ENCODE measurements at places on chromosomes 16 and 17.

DNA sequence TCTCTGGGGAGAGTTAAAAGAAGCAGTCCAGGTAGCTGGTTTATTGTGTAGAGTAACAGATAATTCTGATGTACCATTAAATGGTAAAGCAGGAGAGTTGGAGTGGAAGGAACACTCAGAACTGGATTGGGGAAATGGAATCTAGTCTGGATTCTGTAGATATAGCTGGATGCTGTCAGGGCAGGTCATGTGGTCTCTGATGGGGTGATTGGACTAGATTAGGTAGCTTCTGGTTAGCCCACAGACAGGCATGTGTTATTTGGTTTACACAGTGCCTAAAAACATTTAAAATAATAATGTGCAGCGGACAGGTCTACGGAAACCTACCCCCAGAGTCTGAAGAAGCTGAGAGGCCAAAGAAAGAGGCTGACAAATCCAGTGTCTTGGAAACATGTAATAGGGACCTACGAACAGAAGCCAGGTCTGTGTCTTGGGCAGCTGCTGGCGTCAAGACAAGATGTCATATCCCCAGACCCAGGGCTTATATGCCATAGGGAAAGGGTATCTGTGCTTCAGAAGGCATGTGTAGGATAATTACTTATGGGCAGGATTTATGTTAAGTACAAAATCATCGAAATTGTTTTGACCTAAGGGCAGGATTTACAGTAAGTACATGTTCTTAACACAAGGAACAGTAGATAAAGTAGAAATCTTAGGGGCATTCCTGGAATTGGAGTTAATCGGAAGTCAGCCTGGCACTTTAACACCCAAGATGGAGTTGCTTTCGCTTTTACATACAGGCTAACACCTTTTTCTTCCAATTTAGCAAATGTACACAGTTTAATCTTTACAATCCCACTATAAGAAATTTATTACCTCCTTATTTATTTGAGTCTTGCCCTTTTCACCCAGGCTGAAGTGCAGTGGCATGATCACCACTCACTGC is 12.4 kb downstream of the LUC7L3 start:
- DNase-seq: no peak

GRCh38 chr17:58249270-58250133 is 11.1 kb downstream of the LPO start:
- DNase-seq: peak; percentile 89

- no peak for DNase-seq
These were observed 9.3 kb downstream of the ZACN start for GRCh38 chr17:76088041-76088867.

- peak; percentile 98 for DNase-seq
These were observed 140.5 kb downstream of the SEC14L1 start for GRCh38 chr17:77281122-77281903.

GRCh38 chr17:65532101-65532890 is 29.2 kb downstream of the AXIN2 start:
- no peak for DNase-seq

DNA sequence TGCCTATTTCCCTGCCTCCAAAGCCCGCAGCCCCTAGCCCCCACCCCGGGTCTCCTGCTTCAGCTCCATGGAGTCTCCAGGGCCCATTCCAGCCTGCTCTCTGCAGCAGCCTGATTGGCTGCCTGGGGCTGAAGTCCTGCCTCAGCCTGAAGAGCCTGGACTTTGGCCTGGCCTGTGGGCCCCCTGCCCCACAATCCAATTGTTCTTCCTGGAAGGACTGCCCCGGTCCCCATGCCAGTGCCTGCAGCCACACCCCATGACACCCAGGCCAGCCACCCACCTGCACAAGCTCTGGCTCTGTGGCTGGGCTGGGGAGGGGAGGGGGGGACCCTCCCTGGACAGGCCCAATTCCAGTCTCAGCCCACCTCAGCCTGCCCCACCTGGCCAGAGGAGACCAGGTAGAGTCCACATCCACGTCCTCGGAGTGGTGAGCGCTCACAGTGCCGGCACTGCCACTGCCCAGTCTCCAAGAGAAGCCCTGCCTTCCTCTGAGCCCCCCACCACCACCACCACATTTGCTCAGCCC is 12.3 kb downstream of the ENPP7 start:
- DNase-seq: no peak

DNA sequence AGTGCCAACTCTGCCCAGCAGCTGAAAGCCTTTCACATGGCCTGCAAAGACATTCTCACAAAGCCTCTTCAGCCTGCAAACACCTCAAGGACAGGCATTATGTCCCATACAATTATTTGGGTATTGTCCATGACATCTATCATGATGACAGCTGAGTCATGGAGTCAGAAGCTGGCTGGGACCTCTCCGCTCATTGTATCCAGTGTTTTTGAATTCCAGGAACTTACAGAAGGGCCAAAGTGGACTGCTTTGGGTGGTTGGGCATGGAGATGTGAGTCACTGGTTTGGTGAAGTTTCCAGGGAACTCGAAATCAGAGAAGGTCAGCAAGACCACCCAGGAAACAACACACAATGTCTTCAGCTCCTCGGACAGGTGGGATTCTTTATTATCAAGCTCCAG is 188.6 kb upstream of the CCL2 start:
- DNase-seq: no peak

DNA sequence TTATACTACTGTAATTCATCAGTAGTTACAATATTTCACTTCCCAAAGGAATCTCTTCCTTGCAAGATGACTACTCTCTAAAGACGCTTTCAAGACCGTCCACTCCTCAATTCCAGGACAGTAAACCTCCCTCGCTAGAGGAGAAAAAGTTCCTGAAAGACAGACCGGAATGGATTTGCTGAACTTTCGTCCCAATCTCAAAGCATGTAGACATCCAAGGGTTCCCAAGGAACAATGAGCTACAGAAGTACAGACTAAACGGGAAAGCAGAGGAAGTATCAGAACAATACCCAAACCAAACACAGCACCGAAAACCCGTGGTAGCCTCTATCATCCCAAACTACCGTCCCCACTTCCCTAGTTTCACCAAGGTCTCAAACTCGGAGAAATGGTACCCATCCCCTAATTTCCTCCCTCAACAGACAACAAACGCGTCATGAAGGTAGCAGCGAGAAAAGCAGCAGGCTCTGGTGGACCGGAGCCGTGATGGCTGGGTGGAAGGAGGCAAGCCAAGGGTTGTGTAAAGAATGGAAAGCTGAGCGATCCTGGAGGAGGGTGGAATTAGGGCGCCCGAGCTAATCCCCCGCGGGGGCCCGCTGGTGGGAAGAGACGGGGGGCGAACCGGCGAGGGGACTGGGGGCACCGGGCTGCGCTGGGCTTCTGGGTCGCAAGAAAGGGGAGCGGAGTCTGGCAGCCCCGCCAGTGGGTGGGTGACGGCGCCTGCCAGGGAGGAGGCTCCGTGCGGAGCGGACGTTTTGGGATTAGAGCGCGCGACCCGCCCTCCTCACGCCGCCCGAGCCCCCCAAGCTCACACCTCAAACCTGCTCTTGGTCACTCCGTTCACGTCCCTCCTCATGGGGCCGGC is 647 bp downstream of the FBXL20 start:
- DNase-seq: no peak

GRCh38 chr16:50881956-50882355 is 140.1 kb downstream of the CYLD start:
- no peak for DNase-seq

- DNase-seq: peak; percentile 65
These were observed 53.7 kb downstream of the SNX20 start for GRCh38 chr16:50627419-50627818.

DNA sequence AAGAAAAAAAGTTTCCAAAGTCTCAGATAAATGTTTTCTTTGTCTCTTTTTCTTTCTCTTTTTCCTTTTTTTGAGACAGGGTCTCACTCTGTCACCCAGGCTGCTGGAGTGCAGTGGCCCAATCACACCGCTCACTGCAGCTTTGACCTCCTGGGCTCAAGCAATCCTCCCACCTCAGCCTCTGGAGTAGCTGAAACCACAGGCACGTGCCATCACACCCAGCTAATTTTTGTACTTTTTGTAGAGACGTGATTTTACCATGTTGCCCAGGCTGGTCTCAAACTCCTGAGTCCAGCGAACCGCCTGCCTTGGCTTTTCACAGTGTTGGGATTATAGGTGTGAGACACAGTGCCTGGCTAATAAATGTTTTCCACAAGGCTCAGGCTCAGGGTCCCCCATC is 53.3 kb upstream of the KSR1 start:
- DNase-seq: no peak

DNA sequence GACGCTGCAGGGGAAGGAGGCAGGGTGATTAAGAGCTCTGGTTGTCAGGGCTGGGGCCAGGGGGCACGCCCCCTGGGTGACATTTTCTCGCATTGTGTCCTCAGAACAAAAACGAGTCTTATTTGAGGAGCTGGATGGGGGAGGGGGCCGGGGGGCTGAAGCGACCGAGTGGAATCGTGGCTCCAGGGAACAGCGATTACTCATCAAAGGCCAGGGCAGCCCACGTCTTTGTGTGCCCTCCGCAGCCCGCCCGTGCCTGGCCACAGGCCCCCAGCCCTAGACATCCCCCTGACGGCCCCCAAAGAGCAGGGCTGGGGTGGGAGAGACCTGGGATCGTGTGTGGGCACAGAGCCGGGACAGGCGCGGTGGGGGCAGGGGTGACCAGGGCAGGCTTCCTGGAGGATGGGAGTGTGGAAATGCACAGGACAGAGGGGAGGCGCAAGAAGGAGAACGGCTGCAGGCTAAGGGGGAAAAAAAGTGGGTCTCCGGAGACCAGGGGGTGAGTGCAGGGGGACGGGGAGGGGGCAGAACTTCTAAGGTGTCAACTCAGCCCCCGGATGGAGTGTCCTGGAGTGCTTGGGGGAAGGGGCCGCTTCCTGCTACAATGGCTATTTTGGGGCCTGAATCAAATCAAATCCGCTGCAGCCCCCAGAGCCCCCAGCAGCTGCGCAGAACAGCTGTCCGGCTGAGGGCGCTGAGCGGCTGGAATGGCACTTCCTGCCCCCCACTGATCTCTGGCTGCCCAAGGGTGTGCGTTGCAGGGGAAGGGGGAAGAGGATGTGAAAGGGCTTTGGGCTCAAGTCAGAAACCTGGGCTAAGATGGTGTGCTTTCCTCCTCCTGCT is 24.0 kb upstream of the PHB1 start:
- DNase-seq: no peak

DNA sequence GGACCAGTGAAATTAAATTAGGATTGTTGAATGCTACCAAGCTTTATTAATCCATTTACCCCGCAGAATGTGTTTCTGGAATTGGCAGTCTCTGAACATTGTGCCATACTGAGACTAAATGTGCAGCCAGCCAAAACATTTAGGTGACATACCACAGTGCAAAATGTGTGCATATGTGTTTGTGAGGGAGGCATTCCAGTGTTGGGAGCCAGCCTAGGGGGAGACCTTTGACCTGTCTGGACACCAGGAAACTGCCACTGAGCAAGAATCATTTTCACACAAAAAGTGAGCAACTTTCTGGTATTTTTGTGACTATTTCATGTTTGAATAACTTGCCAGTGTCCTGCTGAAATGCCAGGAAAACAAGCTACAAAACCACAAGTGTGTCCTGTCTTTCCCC is 64.7 kb upstream of the SLC12A3 start:
- DNase-seq: no peak

DNA sequence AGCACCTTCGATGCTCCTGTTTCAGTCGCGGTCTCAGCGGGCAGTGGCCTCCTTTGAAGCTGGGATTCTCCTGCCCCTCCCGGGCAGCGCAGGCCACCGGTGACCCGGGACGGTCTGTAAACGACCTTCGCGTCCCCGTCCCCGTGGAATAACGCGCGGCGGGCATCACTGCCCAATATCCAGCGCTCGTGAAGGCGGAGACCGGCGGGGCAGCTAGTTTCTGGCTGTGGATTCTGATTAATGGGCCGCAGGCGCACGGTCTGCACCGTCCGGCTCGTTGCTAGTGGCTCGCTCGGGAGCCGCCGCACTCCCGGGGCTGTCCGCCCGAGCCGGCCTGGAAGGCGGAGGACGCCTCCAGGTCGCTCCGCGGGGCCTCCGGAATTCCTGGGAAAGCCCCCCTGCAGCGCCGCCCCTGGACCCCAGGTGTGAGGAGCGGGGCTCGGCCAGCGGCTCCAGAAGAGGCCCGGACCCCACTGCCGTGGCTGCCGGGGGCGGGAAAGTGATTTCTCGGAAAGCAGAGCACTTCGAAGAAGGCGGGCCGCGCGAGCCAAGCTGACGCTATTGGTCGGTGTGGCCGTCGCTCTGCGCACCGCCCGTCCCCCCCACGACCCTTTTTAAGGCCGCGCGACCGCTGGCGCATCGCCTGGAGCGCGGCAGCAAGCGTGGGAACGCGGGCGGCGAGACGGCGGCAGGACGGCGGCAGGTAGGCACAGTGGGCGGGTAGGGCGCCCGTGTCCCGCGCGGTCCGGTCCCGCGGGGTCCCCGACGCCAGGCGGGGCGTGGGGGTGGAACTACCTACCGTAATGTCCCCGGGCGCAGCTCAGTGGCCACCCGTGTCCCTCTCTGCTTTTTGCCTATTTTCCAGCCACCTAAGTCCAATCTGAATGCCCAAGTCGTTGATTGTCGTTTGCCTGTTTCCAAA is at the start of gene IRF8:
TSS of gene IRF8 (plus strand) at position 642 of the 922 bp plus-strand sequence. CDS start 3,854 bp downstream, outside the sequence.
- DNase-seq: peak; percentile 94

DNA sequence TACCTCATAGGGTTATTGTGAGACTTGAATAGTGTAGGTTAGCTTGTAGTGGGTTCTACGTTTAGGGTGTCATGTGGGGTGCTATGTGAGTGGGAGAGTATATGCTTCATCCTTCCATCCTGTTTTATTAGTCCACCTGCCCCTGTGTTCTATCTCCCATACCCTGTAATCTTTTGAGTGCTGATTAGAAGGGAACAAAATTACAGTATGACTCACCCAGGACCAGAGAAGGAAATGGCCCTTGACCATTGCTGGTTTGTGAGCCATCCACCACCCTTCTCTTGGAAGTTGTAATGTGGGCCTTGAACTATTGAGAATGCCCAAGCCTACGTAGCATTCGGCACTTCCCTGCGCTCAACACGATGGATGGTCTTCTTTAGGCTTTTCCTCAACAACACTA is 17.1 kb downstream of the SAP30BP start:
- no peak for DNase-seq

DNA sequence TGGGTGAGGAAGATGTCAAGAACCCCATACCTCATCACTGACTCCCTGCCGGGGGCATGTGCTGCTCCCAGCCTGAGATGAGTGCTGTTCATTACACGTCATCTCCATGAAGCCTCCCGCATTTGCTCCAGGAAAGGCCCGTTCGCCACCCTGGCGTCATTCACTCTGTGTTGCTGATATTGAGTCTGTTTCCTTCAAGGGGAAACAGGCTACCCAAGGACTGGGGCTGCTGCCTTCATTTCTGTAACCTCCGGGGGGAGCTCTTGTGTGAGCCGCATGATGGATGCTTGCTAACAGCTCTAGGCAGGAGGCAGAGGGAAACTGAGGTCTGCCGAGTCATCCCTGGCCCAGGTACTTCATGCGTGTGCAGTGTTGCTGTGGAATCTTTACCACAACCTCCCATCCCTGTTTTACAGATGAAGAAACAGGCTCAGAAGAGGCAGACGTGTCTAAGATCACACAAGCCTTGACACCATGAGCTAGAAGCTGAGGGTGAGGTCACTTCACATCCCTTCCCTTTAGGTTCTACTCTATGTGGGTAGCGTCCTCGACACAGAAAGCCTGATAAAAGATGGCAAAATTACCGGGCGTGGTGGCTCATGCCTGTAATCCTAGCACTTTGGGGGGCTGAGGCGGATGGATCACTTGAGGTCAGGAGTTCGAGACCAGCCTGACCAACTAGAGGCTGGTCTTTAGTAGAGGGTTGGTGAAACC is 3.5 kb upstream of the ARMC5 start:
- peak; percentile 20 for DNase-seq

Measured in GM20000 (cell line).